ENCODE measurements at places on chromosomes 4 and X.

GRCh38 chr4:86055898-86056297 lies 304.0 kb downstream of the MAPK10 start:
- DNase-seq, result no peak

DNA sequence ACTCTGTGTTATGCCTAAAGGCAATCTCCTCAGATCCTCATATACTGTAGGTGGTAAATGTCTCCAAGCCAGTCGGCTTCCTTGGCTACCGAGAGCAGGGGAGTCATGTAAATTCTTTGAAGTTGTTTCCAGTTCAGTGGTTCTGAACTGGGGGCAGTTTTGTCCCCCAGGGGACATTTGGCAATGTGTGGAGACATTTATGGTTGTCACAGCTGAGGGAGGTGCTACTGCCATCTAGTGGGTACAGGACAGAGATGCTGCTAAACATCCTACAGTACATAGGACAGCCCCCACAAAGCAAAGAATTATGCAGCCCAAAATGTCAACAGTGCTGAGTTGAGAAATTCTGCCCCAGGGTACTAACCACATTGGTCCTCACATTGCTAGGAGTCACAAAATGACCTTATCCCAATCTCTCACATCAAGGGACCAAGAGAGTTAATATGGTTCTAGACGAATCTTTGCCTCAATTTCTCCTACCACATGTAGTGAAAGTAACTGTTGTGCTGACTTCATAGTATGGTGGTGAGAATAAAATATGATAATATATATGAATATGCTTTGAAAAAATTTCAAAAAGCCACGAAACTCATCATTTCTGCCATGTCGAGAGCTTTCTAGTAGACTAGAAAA lies 104.4 kb upstream of the ARHGAP24 start:
- DNase-seq, result no peak

DNA sequence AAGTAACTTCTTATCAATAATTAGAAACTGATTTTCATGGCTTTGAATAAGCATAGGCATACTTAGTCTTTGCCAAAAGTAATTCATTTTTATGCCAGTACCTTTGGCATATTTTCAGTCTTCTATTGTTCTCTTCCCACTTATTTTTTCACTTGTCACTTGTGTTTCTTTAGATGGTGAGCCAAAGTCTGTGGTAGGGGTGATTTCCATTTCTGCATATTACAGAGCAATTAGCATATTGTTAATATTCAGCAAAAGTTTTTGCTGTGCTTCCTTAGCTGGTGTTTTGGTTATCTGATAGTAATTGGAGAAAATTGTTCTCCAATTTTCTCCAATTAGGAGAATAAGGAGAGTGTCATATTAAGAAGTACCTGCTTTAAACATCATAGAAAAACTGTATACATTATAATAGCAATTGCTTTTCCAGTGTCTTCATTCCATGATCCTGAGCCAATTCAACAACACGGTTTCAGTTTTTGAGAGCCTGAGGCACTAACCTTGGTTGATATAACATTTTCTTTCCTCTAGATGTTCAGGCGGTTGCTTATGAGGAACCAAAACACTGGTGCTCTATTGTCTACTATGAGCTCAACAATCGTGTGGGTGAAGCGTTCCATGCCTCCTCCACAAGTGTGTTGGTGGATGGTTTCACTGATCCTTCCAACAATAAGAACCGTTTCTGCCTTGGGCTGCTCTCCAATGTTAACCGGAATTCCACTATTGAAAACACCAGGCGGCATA lies 64.7 kb downstream of the SMAD1 start:
- no peak for DNase-seq

DNA sequence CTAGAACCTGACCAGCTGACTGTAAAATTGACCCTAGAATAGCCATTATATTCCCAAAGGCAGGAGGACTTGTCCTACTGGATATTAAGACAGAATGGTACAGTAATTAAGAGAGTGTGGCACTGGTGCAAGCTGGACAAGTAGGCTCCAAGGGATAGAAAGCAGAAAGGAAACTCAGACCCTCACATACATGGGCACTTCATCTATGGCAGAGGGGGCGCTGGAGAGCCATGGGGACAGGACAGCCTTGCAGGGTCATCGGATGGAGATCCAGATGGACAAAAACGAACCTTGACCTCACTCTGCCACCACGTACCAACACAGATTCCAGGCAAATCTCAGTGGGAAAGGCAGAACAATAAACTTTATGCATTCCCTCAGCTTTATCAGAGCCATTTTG lies 40.6 kb downstream of the GAB3 start:
- no peak for DNase-seq

- no peak for DNase-seq
Measured at GRCh38 chr4:112127803-112128202, 17.5 kb upstream of the FAM241A start.

All from vagina (tissue), 2 donors.